ENCODE measurements at places on chromosomes 1 and 21.

DNA sequence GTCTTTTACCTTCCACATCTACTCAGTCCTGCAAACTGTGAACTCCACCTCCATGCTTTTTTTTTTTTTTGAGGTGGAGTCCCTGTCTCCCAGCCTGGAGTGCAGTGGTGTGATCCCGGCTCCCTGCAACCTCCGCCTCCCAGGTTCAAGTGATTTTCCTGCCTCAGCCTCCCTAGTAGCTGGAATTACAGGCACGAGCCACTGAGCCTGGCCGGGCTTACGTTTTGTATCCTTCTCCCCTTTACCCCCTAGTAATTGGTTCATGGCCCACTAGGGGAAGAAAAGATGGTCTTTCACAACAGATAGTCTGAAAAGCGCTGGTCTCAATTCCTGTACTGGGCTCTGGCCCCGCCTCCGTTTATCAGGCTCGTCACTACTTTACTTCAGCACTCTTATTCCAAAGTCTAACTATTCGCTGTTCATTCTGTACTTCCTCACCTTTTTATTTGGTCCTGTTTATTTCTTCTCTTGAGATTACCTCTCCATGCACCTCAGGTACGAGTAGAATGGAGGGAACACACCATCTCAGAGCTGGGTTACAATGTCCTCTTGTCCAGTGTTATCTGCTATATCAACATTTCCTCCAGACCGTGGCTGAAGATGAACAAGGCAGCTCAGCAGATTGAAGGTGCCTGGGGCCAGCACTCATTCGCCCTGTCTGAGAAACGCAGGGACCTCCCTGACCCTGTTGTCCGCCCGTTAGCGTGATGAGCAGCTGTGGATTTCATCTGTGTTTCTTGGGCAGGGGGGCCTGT is 16.2 kb downstream of the CNST start:
- no peak for DNase-seq

DNA sequence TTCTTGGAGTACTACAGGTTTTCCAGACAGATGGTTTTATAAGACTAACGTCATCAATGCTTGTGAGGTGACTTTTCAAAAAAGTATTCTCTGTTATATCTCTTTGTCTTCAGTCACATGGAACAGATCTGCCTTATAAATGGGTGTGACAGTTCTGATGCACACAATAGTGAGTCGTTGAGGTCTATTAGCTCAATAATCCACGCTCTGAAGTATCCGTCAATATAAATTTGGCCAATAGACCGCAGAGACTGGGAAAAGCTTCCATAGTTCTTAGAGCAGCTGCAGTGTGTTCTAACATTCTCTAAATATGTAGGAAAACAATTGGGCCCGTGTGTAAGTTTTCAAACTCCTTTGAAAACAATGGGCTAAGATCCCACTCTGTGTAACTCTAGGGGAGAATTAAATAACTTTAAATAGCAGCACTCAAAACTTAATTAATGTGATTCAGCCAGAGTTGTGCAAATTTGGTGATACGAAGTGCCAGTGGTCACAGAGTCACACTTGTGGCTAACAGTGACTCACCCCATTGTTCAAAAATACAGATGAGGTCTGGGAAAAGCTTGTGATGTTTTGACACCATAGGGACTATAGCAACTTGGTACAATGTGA is 316.0 kb downstream of the LMO4 start:
- DNase-seq: peak; percentile 60

- DNase-seq: no peak
Measured at GRCh38 chr1:84683508-84683907, 6.8 kb downstream of the SSX2IP start.

DNA sequence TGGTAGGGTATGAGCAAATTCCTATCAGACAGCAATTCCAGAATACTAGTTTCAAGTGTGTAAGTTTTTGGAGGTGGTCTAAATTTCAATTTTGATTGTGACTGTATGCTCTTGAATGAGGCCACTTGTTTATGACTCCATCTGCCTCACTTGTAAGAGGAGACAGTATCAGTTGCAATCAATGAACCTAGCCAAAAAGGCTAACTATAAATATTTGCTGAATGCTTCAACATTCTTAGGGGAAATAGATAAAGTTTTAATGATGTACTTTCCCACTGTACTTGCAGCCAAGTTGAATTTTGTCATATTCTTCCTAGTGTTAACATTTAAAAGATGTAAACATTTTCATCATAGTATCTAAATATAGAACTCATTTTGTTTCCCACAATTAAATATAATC is 32.1 kb upstream of the RWDD3 start:
- no peak for DNase-seq

- no peak for DNase-seq
Measured at GRCh38 chr1:113118266-113118665, 45.3 kb downstream of the LRIG2 start.

GRCh38 chr1:160453443-160453842 is 53.1 kb downstream of the VANGL2 start:
- DNase-seq: no peak

DNA sequence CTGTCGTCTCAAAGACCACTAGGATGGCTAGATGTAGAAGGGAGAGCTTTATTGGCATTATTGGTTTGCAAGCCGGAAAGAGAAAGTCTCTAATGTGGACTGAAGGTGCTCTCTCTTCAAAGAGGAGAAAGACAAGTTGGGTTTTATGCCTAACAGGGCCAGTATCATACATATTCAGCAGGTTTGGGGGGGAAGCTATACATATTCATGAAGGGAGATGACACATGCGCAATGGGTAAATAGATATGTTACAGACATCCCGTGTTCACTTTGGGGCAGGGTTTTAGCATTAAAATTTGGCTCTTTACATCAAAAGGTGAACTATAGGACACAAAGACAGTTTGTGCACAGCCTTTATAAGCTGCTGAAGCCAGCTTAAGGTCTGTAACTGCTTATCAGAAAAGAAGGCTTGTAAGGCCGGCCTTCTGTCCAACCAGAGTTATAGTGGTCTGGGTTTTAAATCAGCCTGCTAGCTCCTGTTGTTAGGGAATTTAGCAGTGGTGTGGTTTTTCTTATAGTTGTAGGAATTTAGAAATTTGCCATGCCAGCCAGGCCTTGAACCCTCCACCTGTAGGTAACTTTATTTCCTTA is 46.5 kb upstream of the LRRN2 start:
- DNase-seq: no peak

- DNase-seq: no peak
Measured at GRCh38 chr1:221414772-221415539, 326.9 kb downstream of the DUSP10 start.
